Activated CD4-positive, alpha-beta T cell treated with anti-CD3 and anti-CD28 coated beads, Interleukin-2, amount 50 U/mL, for 24 hours (primary cell): ENCODE measurements at places on chromosomes 12 and 14.

DNA sequence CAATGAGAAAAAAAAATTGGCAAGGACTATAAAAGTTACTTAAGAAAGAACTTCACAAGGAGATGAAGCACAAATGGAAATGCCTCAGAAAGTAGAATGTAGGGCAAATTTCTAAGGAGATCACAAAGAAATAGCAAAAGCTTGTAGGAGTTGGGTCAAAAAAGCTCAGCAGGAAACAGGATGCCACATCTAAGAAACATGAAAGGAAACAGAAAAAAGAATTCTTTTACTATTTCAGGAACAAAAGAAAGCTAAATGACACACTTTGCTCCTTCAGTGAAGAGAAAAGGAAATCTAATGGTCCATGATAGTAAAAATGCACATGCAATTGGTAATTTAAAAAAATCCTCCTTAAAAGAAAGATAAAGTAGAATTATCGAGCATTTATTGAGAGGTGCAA, 452.1 kb upstream of the GARIN6 start:
- no peak for DNase-seq

- no peak for DNase-seq
Measured at GRCh38 chr12:49808686-49809380, 19.4 kb downstream of the NCKAP5L start.

DNA sequence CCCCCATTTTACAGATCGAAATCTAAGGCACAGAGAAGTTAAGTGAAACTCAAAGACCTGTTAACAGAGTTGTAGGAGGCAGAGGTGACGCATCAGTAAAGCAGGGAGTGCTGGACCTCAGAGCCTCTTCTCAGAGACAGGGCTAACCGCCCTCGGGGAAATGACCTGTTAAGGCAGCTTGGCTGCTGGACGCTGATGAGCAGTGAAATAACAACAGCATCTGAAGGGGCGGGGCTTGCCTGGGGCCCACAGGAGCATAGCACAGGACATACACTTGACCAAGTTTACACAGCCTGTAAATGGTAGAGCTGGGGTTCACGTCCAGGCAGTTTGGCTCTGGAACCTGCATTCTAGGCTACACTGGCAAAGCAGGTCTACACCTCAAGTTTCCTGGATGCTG, 39.3 kb downstream of the LRTM2 start:
- DNase-seq, result no peak

DNA sequence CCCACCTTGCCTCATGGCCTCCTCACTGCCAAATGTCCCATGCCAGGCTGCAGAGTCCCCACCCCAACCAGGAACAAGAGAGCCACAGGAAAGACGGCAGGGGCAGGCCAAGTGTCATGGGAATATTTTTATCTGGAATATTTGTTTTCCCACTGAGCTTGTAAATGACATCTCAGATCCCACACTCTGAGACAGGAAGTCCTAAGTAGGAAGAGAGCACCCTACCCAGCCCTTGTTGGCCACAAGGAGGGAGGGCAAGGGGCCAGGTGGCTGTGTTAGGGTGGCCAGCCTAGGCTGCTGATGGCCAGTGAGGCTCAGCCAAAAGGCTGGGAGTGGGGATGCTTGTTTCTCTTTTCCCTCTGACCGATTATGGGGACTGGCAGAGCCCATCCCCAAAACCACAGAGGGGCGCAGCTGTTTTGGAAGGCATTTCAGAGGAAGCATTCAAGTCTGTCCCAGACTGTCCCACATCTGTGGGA, 7.7 kb upstream of the MEG3 start:
- DNase-seq, result no peak

- DNase-seq, result no peak
Measured at GRCh38 chr12:68279227-68280054, 26.0 kb upstream of the IL22 start.

DNA sequence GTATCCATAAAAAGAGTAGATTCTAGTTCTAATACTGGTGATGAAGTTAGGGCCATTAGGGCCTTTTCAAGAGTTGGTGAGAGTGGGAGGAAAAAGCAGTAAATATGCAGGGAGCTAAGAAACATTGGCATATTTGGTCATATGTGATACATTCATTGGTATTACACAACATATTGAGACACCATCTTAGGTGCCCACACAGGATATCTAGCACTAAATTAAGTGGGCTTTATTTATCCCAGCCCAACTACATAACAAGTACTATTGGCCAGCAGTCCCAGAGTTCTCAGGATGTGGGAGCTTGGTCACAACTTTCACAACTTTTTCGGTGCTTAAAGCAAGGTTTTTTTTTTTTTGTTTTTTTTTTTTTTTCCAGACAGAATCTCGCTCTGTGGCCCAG, 2.0 kb upstream of the ING4 start:
- no peak for DNase-seq

GRCh38 chr14:74955229-74956026, at the start of gene PGF:
TSS of gene PGF (minus strand) at chr14:74955597. CDS start at chr14:74955242, 355 bp downstream.
- no peak for DNase-seq

GRCh38 chr14:59305836-59306555, 117.5 kb downstream of the DAAM1 start:
- DNase-seq, result no peak

DNA sequence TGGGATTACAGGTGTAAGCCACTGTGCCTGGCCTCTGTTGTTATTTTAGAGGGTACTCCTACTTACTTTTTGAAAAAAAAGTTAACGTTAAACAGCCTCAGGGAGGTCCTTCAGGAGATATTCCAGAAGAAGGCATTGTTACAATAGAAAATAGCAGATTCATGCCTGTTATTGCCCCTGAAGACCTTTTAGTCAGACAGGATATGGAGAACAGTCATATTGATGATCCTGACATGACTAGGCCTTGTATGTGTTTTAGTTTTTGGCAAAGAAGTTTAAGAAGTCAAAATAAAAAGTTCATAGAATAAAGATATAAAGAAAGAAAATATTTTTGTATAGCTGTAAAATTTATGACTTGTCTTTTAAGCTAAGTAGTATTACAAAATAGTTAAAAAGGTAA, 45.3 kb downstream of the WASHC3 start:
- no peak for DNase-seq

- no peak for DNase-seq
Measured at GRCh38 chr12:51403159-51403558, 12.0 kb upstream of the GALNT6 start.

GRCh38 chr14:89586258-89587135, 169.5 kb upstream of the FOXN3 start:
- no peak for DNase-seq

DNA sequence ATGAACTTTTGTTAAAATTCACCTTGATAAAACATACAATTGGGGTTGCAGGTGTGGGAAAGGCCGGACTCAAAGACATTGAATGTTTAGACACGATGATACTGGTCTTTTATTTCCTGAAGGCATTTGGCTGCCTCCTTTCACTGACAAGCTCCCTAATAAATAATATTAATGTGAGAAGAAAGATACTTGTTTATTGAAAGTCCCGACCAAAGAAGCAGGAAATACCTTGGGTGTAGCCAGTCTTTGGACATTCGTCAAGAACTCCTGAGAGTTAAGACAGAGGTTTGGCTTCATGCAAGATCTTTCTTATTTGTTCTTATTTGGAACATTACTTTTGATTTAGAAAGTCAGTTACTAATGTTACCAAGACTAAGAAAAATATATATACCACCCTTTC, 1133.8 kb upstream of the SEL1L start:
- no peak for DNase-seq

DNA sequence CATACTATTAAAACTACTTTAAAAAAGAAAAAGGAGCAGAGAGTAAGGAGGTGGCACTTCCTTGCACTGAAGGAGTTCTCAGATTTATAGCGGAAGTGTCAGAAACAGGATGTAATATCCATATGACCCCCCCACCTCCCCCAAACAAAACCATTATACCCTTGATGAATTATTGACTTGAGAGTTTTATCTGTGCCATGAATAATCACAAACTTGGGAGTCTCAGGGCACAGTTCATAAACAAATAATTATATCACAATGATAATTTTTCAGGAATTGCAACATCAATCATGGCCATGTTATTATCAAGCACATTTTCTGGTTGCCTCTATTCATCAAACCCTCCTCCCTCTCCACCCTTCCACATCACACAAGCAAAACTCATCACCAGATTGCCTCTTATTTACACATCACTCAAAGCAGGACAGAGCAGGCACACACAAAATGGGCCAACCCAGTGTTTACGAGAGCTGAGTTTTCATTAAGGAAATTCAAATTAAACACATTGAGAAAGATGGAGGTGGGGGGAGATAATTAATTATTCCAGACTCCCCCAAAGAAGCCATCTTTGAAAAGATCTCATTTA, 141.4 kb downstream of the EGLN3 start:
- no peak for DNase-seq

GRCh38 chr12:131177599-131177998, 223.9 kb downstream of the ADGRD1 start:
- DNase-seq, result no peak

GRCh38 chr14:84969501-84969900, 560.4 kb upstream of the FLRT2 start:
- DNase-seq, result no peak

- DNase-seq, result no peak
Measured at GRCh38 chr14:104219731-104220214, 81.4 kb downstream of the KIF26A start.
